Adrenal gland (tissue), 19 donors: ENCODE measurements at places on chromosomes 7 and 10.

DNA sequence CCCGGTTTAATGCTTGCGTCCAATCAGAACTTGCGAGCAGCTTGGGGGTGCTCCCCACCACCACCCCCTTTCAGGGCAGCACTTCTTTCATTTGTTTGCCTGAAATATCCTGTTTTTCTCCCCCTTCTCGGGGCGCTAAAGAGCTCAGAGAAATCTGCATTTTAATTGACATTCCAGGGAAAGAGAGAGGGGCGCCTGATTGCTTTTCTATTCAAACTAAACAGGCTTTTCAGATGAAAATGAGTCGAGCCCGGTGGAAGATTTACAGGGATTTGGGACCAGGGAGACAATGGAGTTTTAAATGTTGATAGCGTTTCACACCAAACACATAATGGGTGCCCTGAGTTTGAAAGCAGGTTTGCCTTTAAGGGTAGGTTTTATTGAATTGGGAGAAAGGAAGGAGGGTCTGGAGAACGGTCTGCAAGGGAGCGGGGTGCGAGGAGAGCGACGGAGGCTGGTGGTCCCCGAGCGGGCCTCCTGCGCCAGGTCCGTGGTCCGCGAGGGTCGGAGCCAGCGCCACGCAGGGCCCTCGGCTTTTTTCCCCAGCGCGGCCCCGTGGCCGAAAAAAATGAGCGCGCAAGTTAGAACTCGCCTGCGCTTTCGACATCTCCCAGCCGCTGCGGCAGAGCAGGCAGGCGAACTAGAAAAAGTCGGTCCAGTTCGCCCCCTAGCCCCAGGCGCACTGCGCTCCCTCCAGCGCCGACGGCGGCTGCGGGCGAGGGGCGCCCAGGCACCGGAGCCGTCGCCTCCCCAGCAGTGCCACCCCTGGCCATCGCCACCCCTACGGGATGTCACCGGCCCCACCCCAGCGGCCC is 1.3 kb downstream of the FGFR2 start:
- DNase-seq: peak; percentile 64

- peak; percentile 10 for DNase-seq
Measured at GRCh38 chr7:98870807-98871491, 1.1 kb upstream of the TMEM130 start.

DNA sequence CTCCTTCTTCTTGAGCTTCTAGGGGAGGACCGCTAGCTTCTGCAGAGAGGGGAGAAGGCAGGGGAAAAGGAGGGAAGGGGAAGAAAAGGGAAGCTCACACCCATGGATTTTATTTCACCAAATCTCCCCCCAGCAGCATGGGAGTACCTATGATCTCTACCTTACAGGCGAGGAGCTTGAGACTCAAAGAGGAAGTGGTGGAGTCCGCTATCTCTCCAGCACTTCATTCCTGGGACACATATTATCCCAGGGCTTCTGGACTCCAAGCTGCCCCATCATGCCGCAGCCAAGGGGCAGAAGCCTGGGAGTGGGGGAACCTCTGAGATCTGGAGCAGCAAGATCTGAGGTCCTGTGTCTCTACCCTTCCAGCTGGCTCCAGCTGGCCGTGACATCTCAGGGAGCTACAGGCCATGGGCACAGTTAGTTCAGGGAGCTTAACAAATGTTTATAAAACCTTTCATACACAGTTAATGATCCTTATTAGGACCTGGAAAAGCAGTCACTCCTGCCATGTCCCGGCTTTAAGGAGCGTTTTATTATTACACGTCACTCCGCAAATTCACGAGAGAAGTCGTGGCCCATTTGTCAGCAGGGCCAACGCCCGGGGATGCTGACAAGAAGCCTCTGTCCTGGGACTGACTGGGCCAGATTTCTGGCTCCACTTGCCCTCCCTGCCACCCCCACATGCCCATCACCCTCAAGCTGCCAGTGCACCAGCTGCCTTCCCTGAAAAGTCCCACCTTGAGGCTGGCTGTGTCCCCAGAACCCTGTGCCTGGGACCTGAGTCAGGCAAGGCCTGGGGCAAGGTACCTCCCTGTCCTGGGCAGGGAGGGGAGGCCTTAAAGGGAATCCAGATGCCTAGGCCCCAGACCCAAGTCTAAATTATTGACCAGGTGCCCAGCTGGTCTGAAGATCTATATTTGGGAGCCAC is 132.1 kb upstream of the ZMIZ1 start:
- no peak for DNase-seq

DNA sequence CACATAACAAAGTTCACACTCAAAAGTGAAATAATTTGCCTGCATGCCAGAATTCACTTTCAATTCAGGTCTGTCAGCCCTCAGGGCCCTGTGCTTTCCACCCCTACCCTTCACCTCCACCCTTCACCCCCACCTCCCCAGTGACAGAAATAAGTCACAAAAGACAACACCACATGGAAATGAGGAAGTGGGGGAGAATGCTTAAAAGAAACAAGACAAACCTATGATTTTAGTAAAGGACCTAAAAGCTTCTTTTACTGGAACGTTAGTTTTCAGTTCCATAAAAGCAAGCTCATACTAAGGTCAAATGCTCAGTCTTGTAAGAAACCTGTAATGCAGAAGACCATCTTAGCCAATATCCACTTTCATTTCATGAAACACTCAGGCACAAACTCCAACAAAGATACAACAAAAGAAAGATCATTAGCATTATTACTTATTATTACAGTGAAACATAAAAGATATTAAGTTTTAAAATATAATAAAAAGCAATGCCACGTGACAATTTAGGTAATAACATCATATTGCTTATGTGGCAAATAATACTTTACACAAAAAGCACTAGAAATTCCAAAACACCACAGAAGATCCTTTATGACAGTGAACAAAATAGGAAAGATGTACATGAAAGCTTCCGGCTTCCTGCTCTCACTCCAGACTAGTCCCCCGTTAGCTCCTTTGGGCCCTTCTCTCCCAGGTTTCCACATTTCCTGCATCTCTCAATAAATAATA is 112.1 kb downstream of the LMBR1 start:
- no peak for DNase-seq

- DNase-seq: peak; percentile 61
Measured at GRCh38 chr7:105876964-105877601, 684 bp upstream of the ATXN7L1 start.

GRCh38 chr10:78045856-78046255 is 12.2 kb downstream of the RPS24 start:
- DNase-seq: no peak

DNA sequence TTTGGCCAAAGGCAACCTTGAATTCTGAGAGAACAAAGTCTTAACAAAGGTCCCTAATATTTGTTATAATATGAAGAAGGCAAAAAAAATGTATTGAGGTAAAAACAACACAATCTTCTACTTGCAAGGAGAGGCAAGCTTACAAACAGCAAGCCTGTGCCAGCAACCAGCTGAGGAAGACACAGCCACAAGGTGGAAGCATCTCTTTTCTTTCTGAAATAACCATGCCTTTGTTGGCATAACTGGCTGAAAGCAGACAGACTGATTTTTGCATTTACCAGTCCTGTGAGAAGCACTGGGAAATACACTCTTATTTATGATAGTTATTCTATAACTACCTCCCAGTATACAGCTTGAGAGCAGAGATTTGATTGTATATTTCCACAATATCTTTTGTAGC is 292.0 kb downstream of the PHTF2 start:
- no peak for DNase-seq

DNA sequence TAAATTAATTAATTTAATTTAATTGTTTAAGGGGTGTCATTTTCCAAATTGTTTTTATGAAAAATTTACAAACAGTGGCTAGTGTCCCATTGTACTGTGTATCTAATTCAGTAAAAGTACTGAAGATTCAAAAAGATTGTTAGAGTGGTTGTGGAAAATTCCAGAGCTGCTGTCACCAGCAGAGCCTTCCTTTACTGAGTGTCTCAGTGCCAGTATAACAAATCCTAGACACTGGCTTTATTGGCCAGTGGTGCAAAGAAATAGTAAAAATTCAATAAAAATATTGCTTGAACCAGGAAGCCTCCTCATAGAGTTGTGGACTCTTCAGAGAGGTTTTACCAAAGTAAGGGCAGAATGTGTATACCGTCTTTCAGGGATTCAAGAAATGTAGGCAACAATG is 23.1 kb upstream of the HERPUD2 start:
- DNase-seq: no peak

- peak; percentile 82 for DNase-seq
Measured at GRCh38 chr7:16989811-16990413, 108.1 kb upstream of the AGR3 start.

GRCh38 chr10:64574371-64574770 is 1053.2 kb downstream of the REEP3 start:
- no peak for DNase-seq

DNA sequence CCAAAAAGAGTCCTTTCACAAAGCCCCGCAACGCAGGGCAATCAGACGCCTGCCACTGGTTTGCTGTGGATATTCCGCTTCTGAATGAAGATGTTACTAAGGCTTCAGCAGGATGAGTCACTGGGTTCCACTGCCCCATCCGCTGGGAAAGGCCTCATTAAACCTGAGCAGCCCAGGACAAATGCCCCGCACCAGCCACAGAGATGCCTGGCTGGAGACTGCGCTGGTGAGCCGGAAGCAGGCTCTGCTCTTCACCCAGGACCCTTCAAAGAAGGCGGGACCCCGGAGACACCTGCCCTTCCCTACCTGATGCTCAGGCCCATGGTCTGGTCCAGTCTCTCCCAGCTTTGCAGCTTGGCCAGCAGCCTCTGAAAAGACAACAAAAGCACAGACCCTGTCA is 19.8 kb downstream of the MAD1L1 start:
- DNase-seq: no peak

GRCh38 chr7:17677408-17677807 is 262.9 kb downstream of the SNX13 start:
- DNase-seq: no peak

DNA sequence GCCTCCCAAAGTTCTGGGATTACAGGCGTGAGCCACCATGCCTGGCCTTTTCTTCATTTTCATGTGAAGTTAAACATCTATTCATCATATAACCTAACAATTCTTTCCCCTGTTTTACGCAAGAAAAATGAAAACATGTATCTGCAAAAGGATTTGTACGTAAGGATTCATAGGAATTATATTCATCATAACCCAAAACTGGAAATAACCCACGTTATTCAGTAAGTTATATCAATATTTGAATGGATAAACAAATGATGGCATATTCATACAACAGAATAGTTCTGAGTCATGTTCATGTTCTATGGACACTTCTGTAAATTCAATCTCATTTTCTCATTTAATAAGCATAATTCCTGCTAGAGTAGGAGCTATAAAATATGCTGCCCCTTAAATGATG is 35.2 kb upstream of the CAV2 start:
- DNase-seq: no peak

DNA sequence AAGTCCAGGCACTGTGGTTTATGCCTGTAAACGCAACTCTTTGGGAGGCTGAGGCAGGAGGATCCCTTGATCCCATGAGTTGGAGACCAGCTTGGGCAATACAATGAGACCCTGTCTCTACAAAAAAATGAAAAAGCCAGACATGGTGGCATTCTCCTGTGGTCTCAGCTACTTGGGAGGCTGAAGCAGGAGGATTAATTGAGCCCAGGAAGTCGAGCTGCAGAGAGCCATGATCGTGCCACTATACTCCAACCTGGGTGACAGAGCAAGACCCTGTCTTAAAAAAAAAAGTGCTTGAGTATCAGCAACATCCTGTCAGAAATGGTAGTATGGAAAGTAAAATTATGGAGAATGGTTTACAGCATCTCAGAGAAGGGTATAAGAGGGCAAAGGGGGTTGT is 11.6 kb downstream of the APBB1IP start:
- no peak for DNase-seq

DNA sequence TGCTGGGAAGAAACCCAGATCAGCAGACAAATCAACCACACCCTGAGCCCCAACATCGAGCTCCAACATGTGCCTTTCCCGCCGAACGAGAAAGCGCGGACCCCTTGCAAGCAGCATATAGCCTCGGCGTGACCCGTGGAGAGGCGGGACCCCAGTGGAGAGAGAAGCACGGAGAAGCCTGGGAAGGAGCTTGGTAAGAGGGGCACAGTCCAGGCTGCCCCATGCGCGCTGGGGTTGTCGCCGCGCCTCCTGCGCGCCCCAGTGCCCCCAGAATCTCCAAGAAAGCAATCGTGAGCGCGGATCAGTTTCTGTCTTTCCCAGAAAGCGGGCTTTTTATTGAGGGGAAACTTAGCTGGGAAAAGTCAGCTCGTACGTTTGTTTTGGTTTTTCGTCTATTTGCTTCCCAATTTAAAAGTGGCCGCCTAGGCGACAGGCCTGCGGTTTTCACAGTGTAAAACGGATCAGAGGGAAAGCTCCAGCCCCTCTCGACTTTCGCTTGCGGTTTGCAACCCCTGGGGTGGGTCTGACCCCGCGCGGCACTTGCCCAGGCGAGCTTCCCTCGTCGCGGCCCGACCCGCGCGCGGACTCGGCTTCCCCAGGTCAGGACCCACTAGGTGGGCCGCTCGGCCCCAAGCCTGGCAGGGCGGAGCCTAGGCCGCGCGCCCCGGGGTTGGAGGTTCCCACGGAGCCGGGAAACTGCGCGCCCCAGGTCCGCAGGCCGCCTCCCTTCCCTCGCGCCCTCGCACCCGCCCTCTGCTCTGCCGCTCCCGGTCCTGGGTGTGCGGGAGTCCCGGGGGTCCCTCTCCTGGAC is 31.1 kb downstream of the SKIDA1 start:
- DNase-seq: peak; percentile 59

GRCh38 chr7:1141651-1142050 is 18.3 kb downstream of the ZFAND2A start:
- DNase-seq: no peak

DNA sequence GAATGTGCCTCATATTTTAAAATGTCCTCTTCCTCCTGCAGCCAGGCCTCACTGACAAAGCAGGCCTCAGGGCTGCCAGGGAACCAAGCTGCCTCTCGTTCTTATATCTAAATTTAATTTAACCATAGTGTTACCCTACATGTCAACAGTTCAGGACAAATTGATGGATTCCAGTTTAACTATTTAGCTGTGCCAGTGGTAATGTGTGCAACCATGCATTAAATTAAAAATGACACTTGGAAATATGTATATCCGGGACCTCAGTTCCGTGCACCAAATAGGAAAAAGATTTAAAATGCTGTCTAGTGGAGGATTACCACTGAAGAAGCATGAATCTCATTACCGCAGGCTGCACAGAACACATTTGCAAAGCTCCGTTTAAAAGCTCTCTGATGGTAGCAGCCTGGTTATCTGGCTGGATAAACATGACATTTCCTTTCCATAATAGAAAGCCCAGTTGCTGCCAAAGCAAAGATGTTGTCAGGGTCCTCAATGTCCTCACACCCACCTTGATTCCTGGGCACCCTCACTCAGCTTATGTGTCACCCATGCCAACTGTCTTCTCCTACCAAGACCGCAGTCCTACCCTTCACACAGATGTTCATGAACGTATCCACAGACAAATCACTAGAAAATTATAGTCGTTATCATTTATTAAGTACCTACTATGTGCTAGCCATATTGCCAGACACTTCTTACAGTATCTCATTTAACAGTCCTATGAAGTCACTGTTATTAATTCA is 73.3 kb upstream of the FRMD4A start:
- no peak for DNase-seq

GRCh38 chr7:105267244-105267643 is 121.5 kb downstream of the SRPK2 start:
- no peak for DNase-seq

GRCh38 chr7:74012842-74013249 is 15.1 kb upstream of the ELN start:
- no peak for DNase-seq
